Activated B cell treated with CpG ODN at 0.5 μM for 24 hours (primary cell): ENCODE measurements at places on chromosomes 2 and 18. TPM values are rescaled to one million over a fixed set of nuclear protein-coding genes. Genes with fewer than 3 reads are reported as not detected.

DNA sequence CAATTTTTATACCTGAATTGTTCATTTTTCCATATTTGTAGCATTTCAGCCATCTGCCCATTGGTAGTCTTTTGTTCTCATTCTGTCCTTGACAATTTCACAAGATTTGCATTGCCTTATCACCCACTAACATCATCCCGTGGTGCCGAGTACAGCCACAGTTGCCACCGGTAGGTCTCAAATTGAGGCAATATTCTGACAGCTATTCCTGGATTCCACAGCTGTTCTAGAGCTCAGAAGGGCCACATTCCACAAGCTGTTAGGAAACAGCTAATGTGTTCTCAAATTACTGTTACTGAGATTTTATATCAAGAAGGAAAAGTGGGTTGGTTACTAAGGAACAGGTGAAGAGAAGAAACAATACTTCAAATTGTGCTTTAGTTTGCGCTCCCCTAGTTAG is 178.8 kb downstream of the RPRM start:
- H3K36me3 ChIP-seq, result no peaks in the 10 kb centered on the region
- H3K4me3 ChIP-seq, result no peak overlapping the region
- H3K27ac ChIP-seq, result no peak overlapping the region
- no peak for DNase-seq
- H3K27me3 ChIP-seq, result no peaks in the 10 kb centered on the region

DNA sequence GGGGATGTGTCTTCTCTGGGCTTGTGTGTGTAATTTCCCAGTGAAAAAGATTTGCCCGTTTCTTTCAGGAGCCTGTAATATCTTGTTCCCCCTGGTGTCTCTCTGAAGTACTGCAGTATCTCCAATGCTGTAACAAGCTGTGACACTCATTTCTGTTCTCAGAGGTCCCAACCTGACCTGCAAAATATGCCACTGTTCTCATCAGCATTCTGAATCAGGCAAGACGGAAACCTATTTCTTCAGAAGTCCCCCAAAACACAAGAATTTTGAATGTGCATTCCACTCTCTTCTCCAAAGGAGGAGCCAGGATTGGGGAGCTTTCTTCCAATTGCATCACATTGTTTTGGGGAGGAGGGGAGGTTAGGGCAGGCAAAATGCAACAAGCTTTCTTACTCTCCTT is 77.0 kb upstream of the CNGA3 start:
- no peaks in the 10 kb centered on the region for H3K36me3 ChIP-seq
- peaks cover 7% of the 10 kb centered on the region for H3K27me3 ChIP-seq
- no peak overlapping the region for H3K4me3 ChIP-seq
- H3K4me1 ChIP-seq, result no peaks in the 10 kb centered on the region

DNA sequence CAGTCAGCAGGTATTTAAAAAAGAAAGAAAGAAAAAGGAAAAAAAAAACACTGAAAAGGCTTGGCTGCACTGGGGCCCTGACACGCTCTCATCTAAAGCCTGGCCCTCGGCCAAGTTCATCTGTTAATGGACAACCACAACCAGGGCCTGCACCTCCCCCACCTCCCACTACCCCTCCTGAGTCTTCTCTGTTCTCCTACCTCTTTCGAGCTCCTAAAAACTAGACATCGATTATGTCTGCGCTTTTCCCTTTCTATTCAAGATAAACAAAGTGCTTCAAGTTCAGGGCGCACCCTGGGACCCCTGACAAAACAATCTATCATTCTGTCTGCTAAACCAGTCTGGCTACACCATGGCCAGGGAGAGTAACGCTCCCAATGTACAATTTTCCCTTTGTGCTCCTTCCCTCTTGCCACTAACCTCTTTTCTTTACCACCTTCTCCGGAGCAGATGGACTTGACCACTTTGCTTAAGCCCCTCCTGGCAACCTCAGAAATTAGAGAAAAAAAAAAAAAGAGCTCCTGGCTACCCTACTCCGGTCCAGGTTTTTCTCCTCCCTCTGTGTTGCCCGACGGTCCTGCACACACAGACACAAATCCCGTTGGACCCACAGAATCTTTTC is 22.7 kb downstream of the BCL11A start:
- peak overlapping the region; percentile 84 for H3K27ac ChIP-seq
- peak overlapping the region; percentile 81 for H3K4me3 ChIP-seq
- no peaks in the 10 kb centered on the region for H3K27me3 ChIP-seq

DNA sequence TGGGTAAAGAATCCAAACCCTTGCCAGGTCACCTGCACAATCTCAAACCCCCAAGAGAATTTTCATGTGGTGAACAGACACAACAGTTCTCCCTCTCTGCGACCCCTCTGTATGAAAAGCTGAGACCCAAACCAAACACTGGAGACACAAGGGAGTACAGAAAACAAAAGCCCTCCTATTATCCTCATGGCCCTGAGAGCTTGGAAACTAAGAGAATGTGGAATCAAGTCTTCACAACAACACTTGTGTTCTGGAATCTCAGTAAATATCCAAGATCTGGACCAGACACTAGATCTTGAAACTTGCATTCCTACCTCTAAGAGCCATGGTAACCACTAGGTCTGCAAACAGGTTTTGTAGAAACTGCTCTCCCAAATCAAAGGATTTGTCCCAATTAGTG is 50.1 kb upstream of the CCDC150 start:
- H3K4me3 ChIP-seq, result no peak overlapping the region
- peaks cover 46% of the 10 kb centered on the region for H3K27me3 ChIP-seq
- peaks cover 10% of the 10 kb centered on the region for H3K4me1 ChIP-seq
- no peak for DNase-seq

GRCh38 chr2:160970052-160970965 is 189.9 kb upstream of the TANK start:
- no peaks in the 10 kb centered on the region for H3K27me3 ChIP-seq
- H3K36me3 ChIP-seq, result no peaks in the 10 kb centered on the region
- peaks cover 2% of the 10 kb centered on the region for H3K4me1 ChIP-seq
- no peak for DNase-seq
- H3K4me3 ChIP-seq, result no peak overlapping the region

GRCh38 chr2:80858965-80859364 is 554.4 kb upstream of the LRRTM1 start:
- no peak overlapping the region for H3K27ac ChIP-seq
- no peaks in the 10 kb centered on the region for H3K27me3 ChIP-seq
- H3K36me3 ChIP-seq, result no peaks in the 10 kb centered on the region

GRCh38 chr2:172350839-172351479 is 76.4 kb upstream of the ITGA6 start:
- H3K36me3 ChIP-seq, result no peaks in the 10 kb centered on the region
- no peak overlapping the region for H3K4me3 ChIP-seq
- no peak for DNase-seq
- H3K4me1 ChIP-seq, result no peaks in the 10 kb centered on the region
- H3K27ac ChIP-seq, result no peak overlapping the region

DNA sequence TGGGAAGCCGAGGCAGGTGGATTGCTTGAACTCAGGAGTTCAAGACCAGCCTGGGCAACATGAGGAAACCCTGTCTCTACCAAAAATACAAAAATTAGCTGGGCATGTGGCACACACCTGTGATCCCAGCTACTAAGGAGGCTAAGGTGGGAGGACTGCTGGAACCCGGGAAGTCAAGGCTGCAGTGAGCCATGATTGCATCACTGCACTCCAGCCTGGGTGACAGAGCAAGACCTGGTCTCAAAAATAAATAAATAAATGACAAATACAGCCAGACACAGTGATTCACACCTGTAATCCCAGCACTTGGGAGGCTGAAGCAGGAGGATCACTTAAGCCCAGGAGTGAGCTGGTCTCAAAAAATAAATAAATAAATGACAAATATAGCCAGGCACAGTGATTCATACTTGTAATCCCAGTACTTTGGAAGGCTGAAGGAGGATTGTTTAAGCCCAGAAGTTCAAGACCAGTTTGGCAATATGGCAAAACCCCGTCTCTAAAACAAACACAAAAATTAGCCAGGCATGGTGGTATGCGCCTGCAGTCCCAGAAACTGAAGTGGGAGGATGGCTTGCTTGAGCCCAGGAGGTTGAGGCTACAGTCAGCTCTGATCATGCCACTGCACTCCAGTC is 6.2 kb downstream of the KANSL3 start:
- H3K27ac ChIP-seq, result no peak overlapping the region
- no peaks in the 10 kb centered on the region for H3K27me3 ChIP-seq
- H3K36me3 ChIP-seq, result peaks cover 67% of the 10 kb centered on the region

DNA sequence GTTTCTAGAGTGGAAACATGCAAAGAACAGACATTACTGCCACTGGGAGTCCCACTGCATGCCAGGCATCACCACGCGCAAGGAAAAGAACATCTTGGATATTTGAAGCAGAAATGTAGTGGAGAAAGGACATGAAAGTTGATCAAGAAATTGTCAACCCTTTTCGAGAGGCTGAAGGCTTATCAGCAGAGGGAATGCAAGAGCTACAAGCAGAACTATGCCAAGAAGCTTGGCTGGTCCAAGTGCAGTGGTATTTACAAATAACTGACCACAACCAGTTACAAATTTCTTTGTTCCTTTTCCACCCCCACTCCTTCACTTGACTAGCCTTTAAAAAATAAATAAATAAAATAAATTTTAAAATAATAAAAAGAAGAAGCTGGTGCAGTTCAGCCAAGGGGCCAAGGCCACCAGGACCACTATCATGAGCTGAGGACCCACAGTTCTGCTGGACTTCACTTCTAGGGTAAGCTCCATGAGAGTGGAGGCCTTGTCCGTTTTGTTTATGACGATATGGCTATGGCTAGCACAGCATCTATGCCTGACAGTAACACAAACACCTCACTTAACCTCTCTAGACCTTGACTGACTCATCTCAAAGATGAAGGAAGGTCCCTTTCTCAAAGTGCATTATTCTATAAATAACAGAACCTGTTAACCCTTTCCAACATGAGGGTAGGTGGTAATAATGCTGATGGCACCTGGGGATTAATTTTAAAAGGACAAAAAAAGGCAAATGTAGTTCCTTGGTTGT is 20.9 kb downstream of the MARCHF4 start:
- no peaks in the 10 kb centered on the region for H3K4me1 ChIP-seq
- peaks cover 3% of the 10 kb centered on the region for H3K27me3 ChIP-seq
- H3K4me3 ChIP-seq, result no peak overlapping the region
- DNase-seq, result no peak
- H3K36me3 ChIP-seq, result no peaks in the 10 kb centered on the region

GRCh38 chr2:7972670-7973069 is 709.2 kb upstream of the ID2 start:
- H3K4me3 ChIP-seq, result no peak overlapping the region
- H3K27me3 ChIP-seq, result peaks cover 4% of the 10 kb centered on the region
- DNase-seq, result no peak
- no peak overlapping the region for H3K27ac ChIP-seq

DNA sequence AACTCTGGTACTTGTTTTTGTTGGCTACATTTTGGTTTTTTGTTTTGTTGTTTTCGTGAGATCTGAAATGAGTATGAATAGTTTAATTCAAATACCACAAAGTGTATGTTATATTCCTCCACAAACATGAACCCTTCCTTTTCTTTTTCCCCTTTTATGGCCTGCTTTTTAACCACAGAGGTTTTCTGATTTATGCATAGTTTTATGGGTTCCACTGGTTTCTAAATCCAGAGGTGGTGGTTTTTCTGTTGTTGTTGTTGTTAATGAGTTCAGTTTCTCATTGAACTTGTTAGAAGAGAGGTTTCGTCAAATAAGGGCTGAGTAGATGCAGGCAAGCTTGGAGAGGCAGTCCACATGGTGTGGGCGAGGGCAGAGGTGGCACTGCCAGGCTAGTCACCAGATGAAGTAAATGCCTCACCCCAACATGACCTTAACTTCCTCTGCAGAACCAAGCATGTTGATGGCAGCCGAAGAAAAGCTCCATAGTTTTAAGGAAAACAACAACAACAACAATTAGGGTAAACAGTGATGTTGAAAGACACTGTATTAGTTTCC is 72.5 kb downstream of the RIF1 start:
- H3K27me3 ChIP-seq, result no peaks in the 10 kb centered on the region
- no peak overlapping the region for H3K27ac ChIP-seq
- no peak overlapping the region for H3K4me3 ChIP-seq
- peaks cover 6% of the 10 kb centered on the region for H3K4me1 ChIP-seq

- no peaks in the 10 kb centered on the region for H3K36me3 ChIP-seq
- H3K4me3 ChIP-seq, result no peak overlapping the region
- no peak overlapping the region for H3K27ac ChIP-seq
- DNase-seq, result no peak
- no peaks in the 10 kb centered on the region for H3K4me1 ChIP-seq
Observed at GRCh38 chr2:200746301-200746700, 65.4 kb upstream of the BZW1 start.

- H3K4me1 ChIP-seq, result no peaks in the 10 kb centered on the region
- no peak overlapping the region for H3K27ac ChIP-seq
- H3K4me3 ChIP-seq, result no peak overlapping the region
Observed at GRCh38 chr2:184628051-184628450, 29.7 kb downstream of the ZNF804A start.

DNA sequence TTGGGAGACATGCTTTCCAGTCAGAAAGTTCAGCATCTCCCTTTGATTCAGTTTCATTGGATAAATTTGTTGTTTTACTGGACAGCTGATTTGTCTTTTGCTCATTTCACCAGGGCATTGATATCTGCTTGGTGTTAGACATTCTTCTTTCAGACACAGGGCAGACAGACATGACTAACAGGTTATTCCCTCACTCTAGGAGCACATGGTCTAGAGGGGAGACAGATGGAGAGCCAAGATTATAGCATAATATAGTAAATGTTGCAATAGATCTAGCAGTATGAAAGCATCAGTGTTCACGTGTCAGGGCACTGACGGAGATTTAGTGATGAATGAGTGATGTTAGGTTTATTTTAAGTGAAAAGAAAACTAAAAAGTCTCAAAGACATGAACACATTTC is 187.0 kb upstream of the CYRIA start:
- no peak for DNase-seq
- H3K27me3 ChIP-seq, result peaks cover 1% of the 10 kb centered on the region
- no peak overlapping the region for H3K4me3 ChIP-seq
- no peaks in the 10 kb centered on the region for H3K36me3 ChIP-seq
- H3K27ac ChIP-seq, result no peak overlapping the region

DNA sequence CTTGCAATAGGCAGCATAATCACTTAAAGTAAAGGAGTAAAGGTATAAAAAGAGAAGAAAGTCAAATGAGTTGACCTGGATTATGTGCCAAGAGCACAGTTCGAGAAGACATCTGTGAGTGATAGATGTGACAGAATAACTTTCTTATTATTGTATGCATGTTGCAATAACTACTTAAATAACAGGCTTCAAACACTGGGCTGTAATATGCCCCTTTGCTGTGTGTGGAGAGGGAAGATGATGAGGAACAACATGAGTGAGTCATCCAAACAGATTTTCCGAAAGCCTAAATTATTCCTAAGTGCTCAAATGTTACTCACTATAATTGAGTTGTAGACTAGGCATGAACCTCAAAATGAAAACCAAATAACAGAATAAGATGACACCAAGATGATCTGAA is 328.1 kb downstream of the EXOC6B start:
- H3K4me3 ChIP-seq, result no peak overlapping the region
- peaks cover 15% of the 10 kb centered on the region for H3K36me3 ChIP-seq
- DNase-seq, result no peak
- H3K4me1 ChIP-seq, result no peaks in the 10 kb centered on the region

TNFAIP6 gene
- total RNA-seq, result 0.29 TPM in 1 of 2 replicates, not detected in the other

CREG2 gene
- total RNA-seq, result not detected in 2 replicates

GDF7 gene
- 5.9 and 6.7 TPM in 2 replicates for total RNA-seq

AGXT gene
- not detected in 2 replicates for total RNA-seq

FAM237A gene
- total RNA-seq, result not detected in 2 replicates

TUBA3D gene
- total RNA-seq, result not detected in 2 replicates

LOXL3 gene
- total RNA-seq, result 1.4 and 2.3 TPM in 2 replicates
